ENCODE measurements at places on chromosomes 4 and X. TPM values are rescaled to one million over a fixed set of nuclear protein-coding genes. Genes with fewer than 3 reads are reported as not detected.

- no peak for DNase-seq
Observed at GRCh38 chr4:185945906-185946305, 123.0 kb upstream of the TLR3 start.

GRCh38 chr4:87688316-87688715 lies 38.2 kb downstream of the DMP1 start:
- DNase-seq: no peak

GRCh38 chrX:17030092-17030491 lies 83.6 kb downstream of the REPS2 start:
- DNase-seq: no peak

DNA sequence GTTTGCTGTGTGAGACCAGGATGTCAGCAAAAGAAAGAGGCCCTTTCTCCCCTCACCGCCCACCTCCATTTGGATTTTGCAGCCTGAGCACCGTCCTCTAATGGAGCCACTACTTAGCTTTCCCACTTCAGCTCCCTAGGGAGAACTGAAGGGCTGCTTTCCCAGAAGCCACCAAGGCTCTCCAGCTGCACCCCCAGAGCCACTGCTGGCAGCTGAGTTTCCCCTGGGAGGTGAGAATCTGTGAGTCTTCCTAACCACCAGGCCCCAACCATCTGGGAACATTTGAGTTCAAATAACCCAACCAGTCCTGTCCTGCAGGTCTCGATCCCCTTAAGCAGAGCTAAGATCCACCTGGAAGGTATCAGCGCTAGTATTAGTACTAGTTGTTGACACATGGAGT lies 173.1 kb upstream of the USP9X start:
- DNase-seq: no peak

Gene COL25A1
- not detected for total RNA-seq

Gene TMEM156
- total RNA-seq: 10.3 TPM

DNA sequence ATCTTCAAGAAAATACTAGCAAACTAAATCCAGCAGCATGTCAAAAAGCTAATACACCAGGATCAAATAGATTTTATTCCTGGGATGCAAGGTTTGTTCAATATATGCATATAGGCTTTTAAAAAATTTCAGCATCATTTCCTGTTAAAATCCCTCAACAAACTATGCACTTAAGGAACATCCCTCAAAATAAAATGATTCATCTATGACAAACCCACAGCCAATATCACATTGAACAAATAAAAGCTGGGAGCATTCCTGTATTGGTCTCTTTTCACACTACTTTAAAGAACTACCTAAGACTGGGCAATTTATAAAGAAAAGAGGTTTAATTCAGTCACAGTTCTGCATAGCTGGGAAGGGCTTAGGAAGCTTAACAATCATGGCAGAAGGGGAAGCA lies 726.7 kb downstream of the GRXCR1 start:
- DNase-seq: no peak

GRCh38 chrX:154441564-154441963 lies 2.4 kb upstream of the FAM50A start:
- DNase-seq: no peak

DNA sequence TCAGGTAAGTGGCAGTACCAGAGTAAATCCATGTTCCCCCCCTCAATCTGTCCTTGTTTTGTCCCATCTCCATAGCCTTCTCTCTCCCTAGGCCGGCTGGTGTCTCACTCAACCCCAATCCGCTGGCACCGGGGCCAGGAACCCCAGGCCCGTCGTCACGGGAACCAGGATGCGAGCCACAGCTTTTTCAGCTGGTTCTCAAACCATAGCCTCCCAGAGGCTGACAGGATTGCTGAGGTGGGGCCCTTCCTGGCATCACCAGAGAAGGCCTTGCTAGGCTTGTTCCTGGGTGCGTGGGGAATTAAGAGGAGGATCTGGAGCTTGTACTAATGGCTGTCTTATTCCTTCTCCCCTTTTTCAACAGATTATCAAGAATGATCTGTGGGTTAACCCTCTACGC lies 2.7 kb downstream of the TSPYL2 start:
- no peak for DNase-seq

GRCh38 chrX:63327788-63328187 lies 23.3 kb downstream of the SPIN4 start:
- no peak for DNase-seq

DNA sequence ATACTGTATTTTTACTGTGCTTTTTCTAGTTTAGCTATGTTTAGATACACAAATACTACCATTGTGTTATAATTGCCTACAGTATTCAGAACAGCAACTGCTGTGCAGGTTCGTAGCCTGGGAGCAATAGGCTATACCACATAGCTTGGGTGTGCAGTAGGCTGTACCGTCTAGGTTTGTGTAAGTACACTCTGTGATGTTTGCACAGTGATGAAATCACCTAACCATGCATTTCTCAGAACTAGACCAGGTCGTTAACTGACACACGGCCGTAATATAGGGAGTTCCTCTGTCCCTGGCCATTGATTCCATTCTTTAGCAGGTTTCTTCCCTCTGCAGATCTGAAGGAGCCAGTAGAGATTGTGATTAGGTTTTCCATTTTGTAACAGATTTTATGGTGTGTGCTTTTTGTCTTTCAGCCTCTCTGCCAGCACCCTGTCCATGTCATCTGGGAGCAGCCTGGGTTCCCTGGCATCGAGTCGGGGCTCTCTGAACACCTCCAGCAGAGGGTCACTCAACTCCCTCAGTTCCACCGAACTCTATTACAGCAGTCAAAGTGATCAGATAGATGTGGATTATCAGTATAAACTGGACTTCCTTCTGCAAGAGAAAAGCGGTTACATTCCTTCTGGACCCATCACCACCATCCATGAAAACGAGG lies 59.5 kb downstream of the CLDN22 start:
- no peak for DNase-seq

DNA sequence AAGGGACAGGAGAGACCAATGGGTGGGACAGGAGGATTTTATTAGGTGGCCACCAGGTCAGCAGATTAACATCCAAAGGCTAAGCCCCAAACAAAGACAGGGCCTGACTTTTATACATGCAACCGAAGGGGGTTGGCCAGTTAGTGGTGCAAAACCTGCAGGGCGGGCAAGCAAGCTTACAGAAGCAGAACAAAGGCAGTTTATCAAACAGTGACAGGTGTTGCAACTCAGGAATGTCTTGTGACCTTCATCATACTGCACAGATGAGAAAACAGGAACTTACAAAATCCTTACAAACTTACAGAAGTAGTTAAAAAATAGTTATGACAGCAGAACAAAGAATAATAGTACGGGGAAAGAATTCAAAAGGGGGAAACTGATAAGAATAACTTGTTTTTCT lies 708.1 kb downstream of the GLUD2 start:
- no peak for DNase-seq

Gene SUPT20HL1
- total RNA-seq: not detected

Gene PCDH18
- total RNA-seq: not detected

Gene SMC1A
- 146 TPM for total RNA-seq

GRCh38 chr4:137922721-137923120 lies 319.4 kb downstream of the SLC7A11 start:
- DNase-seq: no peak

Gene RRH
- not detected for total RNA-seq

Gene NPY2R
- total RNA-seq: not detected

DNA sequence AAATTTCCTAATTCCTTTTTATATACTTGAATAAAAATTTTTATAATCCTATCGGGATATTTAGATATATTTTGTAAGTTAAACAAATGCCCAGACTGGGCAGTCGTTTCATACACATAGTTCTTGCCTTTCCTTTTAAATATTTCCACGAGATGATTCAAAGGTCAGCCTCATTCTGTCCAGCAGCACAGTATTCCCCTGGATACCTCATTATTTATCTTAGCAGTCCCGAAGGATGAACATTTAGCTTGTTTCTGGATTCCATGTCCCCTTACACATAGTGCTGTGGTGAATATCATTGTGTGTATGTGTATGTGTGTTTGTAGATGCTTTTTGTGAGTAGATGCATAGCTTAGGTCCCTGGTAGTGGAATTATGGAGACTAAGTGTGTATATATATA lies 38.3 kb downstream of the RAPGEF2 start:
- DNase-seq: no peak

DNA sequence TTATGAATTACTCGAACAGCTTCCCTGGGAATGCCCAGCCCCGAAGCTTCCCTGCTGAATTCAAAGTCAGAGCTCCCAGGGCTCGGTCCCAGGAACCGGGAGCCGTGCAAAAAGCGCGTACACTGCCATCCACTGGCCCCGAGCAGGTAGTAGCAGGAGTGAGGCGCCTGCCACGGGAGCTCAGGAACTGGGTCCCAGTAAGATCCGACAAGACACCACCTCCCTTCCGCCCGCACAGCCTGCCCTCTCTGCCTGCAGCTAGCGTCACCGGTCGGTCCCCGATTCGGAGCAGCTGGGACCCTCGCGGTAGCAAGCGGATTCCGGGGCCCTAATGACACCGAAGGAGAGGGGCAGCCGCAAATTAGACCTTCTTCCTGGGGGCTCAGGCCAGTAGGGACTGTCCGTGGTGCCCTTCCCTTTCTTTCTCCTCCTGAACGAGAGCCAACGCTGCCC lies 1.2 kb downstream of the CORIN start:
- peak; percentile 64 for DNase-seq

DNA sequence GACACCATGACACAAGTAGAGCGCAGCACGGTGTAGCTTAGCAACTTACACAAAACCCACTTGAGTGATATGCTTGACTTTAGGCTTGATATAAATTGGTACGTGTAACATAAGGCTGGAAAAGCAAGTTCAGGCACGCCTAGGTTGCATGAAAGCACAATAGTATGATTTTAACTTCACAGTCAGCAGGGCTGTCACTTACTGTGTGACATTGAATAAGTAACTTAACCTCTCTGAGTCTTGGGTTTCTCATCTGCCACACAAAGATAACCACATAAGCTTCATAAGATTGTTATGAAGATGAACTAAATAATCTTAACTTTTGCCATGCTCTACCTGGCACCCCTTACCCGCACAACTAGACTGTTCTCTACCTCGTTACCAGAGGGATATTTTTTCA lies 9.5 kb downstream of the SRD5A3 start:
- DNase-seq: no peak

GRCh38 chrX:10217198-10217597 lies 60.4 kb downstream of the CLCN4 start:
- no peak for DNase-seq

Gene PCYT1B
- not detected for total RNA-seq

Gene IL21
- total RNA-seq: 1.7 TPM

All from natural killer cell treated with Interleukin-12 subunit alpha and Interleukin-12 subunit beta and Interleukin-15 and Interleukin-18, amount 100 ng/mL, for 72 hours (primary cell).